ENCODE measurements at places on chromosomes 11 and 22.

GRCh38 chr11:41256041-41256440 is 203.4 kb downstream of the LRRC4C start:
- DNase-seq, result no peak

GRCh38 chr11:20966489-20966888 is 297.1 kb downstream of the NELL1 start:
- DNase-seq, result no peak

- DNase-seq, result no peak
Observed at GRCh38 chr11:119391275-119391674, 9.8 kb upstream of the USP2 start.

DNA sequence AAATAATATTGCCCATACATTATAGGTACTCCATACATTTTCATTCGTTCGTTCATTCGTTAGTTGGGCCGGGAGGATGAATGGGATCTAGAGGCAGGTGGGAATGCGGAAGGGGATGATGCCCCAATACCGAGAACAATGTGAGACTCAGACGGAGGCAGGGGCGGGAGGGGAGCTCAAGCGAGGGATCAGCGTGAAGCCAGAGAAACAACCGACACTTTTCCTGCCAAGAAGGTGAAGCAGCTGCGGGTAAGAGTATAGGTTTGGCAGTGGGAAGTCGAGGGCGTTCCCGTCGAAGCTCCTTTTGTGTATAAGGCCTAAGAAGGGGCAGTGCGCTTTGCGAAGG is 1.1 kb upstream of the ARHGEF17 start:
- DNase-seq, result no peak

GRCh38 chr11:34359548-34359891 is 1.7 kb upstream of the ABTB2 start:
- no peak for DNase-seq

- no peak for DNase-seq
Observed at GRCh38 chr11:69278091-69278867, 15.7 kb upstream of the MYEOV start.

DNA sequence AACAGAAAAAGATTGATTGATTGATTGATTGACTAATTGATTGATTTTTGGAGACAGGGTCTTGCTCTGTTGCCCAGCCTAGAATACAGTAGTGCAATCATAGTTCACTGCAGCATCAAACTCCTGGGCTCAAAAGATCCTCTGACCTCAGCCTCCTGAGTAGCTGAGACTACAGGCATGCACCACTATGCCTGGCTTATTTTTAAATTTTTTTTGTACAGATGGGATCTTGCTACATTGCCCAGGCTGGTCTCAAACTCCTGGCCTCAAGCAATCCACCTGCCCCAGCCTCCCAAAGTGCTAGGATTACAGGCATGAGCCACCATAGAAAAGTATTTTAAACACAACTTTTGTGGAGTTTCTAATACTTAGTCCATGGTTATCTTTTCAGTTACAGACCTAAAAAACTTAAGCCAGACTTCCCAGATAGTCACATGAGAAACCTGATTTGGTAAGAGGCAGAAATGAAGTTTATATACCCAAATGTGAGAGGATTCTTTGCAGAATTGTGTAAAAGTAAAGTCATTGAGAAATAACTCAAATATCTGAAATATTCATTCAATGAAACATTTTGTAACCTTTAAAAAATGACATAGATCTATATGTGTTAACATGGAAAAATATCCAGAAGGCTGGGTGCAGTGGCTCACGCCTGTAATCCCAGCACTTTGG is 186.5 kb downstream of the SWAP70 start:
- no peak for DNase-seq

GRCh38 chr11:71246559-71246958 is 5.8 kb downstream of the SHANK2 start:
- DNase-seq, result no peak

GRCh38 chr11:18853086-18853720 is 61.6 kb upstream of the PTPN5 start:
- no peak for DNase-seq

- DNase-seq, result no peak
Observed at GRCh38 chr11:66892911-66893310, 36.0 kb downstream of the LRFN4 start.

DNA sequence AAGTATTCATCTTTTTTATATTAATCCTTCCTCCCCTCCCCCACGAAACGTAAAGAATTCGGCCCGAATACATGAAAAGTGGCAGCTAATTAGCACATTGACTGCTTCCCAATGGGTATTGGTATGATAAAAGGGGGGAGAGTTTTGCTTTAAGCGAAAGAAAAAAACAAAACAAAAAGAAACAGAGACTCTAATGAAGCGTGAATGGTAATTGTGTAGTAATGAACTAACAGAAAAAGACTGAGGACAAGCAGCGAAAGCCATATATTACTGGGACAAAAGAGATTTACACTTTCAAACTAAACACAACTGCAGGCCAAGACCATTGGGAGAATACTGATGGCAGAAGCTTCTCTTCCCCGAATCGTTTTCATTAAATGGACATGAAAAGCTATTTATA is 2.5 kb downstream of the DBX1 start:
- no peak for DNase-seq

- no peak for DNase-seq
Observed at GRCh38 chr11:17991783-17992433, 20.9 kb downstream of the SERGEF start.
